ENCODE measurements at places on chromosomes 3 and 15. TPM values are rescaled to one million over a fixed set of nuclear protein-coding genes. Genes with fewer than 3 reads are reported as not detected.

- no peak for DNase-seq
Measured at GRCh38 chr3:101847328-101847727, 2.0 kb upstream of the NFKBIZ start.

Gene GHSR
- not detected for total RNA-seq

GRCh38 chr3:122679882-122680474, 661 bp upstream of the PARP14 start:
- no peak for DNase-seq

- DNase-seq, result no peak
Measured at GRCh38 chr3:134974624-134975023, 179.6 kb downstream of the EPHB1 start.

DNA sequence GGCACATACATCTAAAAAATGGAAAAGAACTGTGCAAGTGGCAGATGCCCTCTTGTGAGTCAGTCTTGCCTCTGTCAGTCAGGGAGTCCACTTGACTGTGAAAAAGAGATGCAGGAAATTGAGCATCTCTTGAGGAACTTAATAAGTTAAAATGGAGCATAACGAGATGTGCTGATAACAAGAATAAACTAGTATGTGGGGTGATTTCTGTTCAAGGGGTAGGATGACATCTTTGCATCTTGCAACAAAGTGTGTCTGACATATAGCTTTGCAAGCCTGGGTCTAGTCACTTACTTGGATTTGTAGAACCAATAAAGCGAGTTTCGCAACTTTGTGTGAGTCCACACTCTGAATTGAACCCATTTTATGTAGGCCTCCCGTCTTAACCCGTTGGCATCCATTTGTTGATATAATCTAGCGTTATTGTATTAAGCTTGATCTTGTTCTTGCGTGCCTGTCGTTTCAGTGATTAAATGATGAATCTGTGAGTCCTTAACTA, 2.2 kb downstream of the USP3 start:
- DNase-seq, result no peak

Data from osteocyte (in vitro differentiated cells).